Mucosa of gallbladder (tissue), 1 donor: ENCODE measurements at places on chromosomes 7 and 10. TPM values are rescaled to one million over a fixed set of nuclear protein-coding genes. Genes with fewer than 3 reads are reported as not detected.

Gene MMRN2
- 17.4 TPM for total RNA-seq

Gene ZNF680
- 18.2 TPM for total RNA-seq

Gene TMEM196
- total RNA-seq, result not detected

Gene POLD2
- 81.6 TPM for total RNA-seq
